ENCODE measurements at places on chromosomes 7 and 10.
A peak's percentile ranks its signal among the peaks of the same experiment; 100 is the strongest.

- ATAC-seq = no peak
Observed at GRCh38 chr10:36634916-36635315, 490.5 kb upstream of the ANKRD30A start.

DNA sequence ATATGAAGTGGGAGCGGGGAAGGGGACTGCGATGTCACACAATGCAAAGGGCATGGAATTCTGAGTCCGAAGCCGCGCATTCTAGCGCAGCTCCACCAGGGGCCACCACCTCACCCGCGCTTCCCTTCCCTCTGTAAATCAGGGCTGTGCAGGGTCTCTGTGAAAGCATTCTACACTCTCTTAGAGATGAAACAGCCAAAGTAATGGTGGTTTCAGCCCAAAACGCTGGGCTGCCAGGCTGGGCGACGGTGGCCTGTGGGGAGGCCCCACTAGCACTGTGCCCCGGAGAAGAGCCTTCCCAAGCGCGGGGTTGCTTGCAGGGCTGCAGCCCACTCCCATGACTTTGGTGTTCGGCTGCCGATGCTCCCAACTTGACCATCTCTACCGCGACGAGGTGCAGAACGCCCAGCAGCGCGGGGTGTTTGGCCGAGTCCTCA is 11.4 kb downstream of the ATG9B start:
- no peak for ATAC-seq

DNA sequence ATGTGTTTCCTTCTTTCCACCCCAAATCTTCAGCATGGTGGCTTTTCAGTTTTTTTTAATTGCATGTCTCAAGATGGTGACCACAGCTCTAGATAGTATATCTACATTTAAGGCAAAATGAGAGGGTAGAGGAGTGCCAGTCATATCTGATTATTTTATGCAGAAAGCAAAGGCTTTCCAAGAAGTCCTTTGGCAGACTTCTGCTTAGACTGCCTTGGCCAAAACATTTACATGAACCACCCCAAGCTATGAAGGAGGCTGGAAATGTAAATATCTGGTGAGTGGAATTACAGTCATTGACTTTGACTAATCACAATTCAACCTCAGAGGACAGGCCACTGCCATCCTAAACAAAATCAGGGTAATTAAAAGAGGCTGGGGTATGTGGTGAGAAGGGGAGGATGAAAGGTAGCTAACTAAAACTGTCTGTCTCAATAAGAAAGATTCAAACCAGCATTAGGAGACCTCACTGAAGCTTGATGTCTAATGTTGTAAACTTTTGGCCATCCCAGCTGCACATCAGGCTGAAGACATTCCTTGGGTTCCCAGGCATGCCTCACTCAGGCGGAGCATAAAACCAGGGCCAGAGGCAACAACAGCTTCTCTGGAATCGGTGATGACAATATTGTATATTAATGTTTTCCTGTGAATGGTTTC is 53.4 kb downstream of the PPP1R3C start:
- ATAC-seq = no peak

DNA sequence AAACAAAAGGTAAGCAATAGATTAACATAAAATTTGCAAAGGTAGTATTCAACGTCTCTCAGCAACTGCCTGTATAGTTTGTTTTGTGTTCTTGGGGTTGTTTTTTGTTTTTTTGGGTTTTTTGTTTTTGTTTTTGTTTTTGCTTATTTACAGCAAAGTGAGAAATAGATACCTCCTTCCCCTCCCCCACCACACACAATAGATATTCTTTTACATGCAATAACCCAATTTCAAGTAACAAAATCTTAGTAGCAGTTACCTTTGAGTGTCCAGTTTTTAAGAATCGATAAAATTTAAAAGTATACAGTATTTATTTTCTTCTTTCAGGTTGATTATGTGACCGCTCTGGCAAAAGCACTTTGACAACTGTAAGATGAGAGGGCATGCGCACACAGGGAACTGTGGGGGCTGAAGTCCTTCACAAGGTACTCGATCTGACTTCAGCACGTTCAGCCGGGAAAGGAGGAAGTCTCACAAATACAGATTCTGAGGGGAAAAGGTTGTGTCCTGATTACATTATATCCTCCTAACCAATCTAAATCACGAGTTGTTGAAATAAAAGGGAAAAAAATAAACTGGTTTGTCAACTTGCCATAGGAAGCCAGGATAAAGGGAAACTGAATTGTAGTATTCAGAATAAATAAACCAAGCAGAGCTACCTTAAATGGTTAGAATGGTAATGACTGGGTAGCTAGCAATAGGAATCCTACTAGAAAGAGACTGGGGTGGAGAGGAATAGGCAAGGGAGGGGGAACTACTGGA is 47.8 kb downstream of the CPEB3 start:
- peak; percentile 60 for ATAC-seq

GRCh38 chr7:157688533-157689268 is 351.9 kb downstream of the DNAJB6 start:
- ATAC-seq = no peak

- ATAC-seq = no peak
Observed at GRCh38 chr10:6928586-6928985, 348.5 kb upstream of the PRKCQ start.

GRCh38 chr10:51788273-51788672 is 88.9 kb upstream of the CSTF2T start:
- no peak for ATAC-seq

GRCh38 chr10:25817200-25817599 is 116.8 kb upstream of the MYO3A start:
- no peak for ATAC-seq

GRCh38 chr7:71303566-71303965 is 171.6 kb downstream of the GALNT17 start:
- no peak for ATAC-seq

- no peak for ATAC-seq
Observed at GRCh38 chr10:36313142-36313541, 671.0 kb upstream of the FZD8 start.

DNA sequence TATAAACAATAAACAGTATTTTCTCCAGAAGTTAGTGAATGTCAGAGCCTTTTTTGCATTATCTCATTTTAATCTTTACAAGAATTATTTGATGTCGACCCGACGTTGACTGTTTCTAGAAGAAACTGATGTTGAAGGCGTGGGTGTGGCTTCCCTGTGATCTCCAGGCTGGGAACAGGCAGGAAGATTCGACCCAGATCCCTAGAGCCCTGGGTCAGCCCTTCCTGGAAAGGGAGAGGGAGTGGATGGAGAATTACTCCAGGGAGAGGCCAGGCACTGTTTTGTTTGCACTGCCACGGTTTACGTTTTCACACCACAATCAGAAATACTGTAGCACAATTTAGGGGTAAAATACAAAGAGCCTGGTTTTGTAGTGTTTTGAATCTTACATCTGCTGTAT is 133.1 kb downstream of the ADARB2 start:
- no peak for ATAC-seq

DNA sequence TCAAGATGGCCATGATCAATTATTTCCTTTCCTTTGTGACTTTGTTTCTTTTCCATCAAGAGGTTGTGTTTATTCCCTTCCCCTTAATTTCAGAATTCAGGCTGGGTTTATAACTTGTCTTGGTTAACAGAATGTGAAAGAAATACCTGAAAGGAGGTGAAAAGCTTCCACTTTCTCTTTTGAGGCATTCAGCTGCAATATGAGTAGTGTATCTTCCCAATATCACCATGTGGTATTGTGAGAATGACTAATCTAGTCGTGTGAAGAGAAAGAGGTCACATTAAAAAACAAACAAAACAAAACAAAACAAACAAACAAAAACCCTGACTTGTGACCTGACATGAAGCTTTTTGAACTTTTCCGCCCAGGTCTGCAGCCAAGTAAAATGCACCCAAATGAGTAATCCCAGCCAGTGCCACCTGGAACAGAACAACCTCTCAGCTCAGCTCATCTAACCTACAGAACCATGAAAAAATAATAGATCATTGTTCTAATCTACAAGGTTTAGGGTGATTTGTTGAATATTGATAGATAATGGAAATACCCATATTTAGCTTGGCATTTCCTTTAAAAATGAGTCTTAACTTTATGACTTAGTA is 70.8 kb upstream of the TEX47 start:
- no peak for ATAC-seq

DNA sequence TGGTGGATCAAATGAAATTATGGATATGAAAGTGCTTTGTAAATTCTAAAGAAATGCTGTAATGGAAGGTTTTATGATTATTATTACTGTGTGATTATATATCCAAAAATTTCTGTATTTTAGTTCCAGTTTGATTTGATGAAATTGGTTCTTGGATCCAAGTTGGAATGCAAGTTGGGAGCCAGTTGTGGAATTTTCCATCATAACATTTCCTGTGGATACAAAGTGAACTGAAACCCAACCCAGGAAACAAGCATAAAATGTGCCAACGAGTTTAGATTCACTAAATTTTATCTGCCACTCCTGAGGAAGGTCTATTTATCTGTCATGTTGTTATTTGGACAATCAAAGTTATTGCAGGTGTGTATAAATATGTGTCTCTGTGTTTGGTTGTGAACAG is 131.4 kb upstream of the MDFIC start:
- no peak for ATAC-seq

GRCh38 chr10:67086327-67087134 is 160.7 kb downstream of the LRRTM3 start:
- ATAC-seq = no peak

GRCh38 chr7:39950473-39951225 is 593 bp downstream of the CDK13 start:
- no peak for ATAC-seq

GRCh38 chr7:30347226-30348082 is 63.1 kb downstream of the ZNRF2 start:
- no peak for ATAC-seq

GRCh38 chr10:103877861-103878260 is 22.5 kb upstream of the SH3PXD2A start:
- ATAC-seq = no peak

DNA sequence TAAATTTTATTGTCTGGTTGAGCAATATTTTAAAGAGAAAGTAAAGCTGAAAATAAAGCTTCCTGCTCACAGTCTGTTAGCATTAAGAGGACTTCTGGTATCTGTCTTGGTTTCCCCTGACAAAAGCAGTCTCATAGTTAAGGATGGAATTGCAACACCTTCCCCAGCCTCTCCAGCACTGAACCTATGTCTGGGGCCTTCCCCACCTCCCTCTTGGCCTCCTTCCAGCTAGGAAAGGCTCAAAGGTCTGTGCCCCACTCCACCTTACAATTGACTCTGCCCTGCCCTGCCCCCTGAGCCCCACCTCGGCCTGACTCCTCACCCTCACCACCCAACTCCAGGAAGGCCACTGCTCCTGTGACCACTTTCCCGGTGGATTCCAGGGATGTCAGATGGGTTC is 33.2 kb downstream of the COL17A1 start:
- no peak for ATAC-seq

DNA sequence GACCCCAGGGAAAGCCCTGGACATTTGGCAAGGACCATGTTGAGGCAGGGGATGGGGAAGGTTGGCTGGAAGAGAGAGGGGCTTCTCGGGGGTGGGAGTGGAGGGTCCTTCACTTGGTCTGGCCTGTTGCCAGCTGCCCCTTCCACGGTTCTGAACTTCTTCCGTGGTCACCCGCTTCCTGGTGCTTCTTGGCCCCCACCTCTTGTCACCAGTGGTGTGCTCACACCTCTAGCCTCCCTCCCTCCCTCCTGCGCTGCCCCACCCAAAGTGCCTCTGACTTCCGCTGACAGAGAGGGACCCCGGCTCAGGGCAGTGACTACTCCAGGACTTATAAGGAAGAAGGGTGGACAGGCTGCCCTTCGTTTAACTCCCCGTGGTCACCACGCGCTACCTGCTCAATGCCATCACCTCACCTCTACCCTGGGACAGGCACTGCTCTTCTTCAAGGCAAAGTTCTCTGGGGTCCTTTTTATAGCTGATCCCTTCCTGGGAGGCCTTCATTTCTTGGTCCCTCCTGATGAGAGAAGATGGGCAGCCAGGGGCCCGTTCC is at the start of gene MUC12:
TSS of gene MUC12 (plus strand) at position 500 of the 550 bp plus-strand sequence. CDS start 58 bp downstream, outside the sequence.
- ATAC-seq = no peak

GRCh38 chr7:124765401-124766352 is at the start of gene GPR37:
TSS of gene GPR37 (minus strand) at chr7:124765792. CDS start at chr7:124764976, 816 bp downstream.
- peak; percentile 56 for ATAC-seq

- peak; percentile 34 for ATAC-seq
Observed at GRCh38 chr10:102384606-102385429, 10.7 kb upstream of the NFKB2 start.

DNA sequence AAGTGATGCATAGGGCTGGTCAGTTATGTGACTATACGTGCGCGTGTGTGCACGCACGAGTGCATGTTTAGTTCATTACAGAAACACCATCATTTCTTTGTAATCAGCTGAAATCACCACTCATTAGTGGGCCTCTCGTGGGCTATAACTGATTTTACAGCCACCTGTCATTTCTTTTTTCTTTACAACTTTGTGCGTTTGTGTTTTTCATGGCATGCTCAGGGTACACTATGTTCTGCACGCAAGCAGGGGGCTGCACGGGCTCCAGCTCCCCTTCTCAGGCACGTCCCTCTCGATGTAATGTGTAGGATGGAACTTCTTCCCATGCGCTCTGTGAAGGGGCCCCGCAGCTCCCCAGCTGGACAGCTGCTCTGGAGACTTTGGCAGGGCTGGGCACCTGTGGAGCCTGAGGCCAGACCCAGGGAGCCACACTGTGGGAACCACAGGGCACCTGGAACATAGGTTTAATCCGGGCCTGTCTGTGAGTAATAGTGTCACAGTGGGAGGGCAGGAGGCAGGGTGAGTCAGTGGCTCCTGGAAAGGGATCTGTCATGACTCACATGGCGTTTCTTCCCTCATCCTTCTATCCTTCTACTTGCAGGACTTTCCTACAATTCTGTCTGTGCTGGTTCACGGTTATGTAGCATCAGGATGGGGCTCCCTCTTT is 4.9 kb downstream of the GCK start:
- ATAC-seq = no peak
